NB4 (cell line): ENCODE measurements at places on chromosomes 2 and 18.

DNA sequence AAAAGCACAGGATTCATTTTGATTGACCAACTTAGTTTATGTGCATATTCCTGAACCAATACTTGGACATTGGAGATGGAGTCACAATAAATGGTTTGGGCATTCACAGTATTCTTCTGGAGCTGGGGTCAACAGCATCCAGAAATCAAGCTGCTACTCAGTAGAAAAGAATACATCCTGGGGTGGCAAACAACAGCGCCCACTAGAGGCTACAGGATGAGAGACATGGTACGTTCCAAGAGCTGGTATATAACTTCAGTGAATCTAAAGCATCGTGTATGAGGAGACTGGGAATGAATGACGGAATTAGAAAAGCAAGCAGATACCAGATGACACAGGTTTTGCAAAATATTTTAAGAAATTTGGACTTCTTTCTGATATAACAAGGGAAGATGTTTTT is 142.9 kb upstream of the FIGN start:
- DNase-seq: peak; percentile 59

- no peak for DNase-seq
These were observed 114.3 kb upstream of the MGAT5 start for GRCh38 chr2:134139611-134140010.

GRCh38 chr2:141554810-141555209 is 576.0 kb downstream of the LRP1B start:
- peak; percentile 81 for DNase-seq

DNA sequence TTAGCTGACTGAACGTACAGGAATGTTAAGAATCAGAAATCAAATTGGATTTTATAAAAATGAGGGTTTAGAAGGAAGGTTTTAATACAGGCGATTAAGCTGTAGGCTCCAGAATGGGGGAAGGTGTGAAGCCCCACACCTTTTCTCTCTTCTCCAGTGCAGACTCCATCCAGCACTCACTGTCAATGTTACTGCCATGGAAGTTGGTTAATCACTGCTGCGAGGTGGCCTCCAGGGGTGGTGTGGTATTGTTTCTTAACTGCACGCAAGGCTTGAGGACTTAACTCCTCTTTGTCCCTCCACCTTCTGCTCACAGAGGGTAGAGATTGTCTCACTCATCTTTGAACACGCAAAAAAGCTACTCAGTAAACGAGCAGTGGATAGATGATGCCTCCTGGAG is 26.9 kb upstream of the YWHAQ start:
- DNase-seq: peak; percentile 39

- DNase-seq: peak; percentile 89
These were observed 27.2 kb upstream of the EML4 start for GRCh38 chr2:42141687-42142546.

GRCh38 chr18:80034852-80035406 is 695 bp downstream of the RBFA start:
- DNase-seq: peak; percentile 25

DNA sequence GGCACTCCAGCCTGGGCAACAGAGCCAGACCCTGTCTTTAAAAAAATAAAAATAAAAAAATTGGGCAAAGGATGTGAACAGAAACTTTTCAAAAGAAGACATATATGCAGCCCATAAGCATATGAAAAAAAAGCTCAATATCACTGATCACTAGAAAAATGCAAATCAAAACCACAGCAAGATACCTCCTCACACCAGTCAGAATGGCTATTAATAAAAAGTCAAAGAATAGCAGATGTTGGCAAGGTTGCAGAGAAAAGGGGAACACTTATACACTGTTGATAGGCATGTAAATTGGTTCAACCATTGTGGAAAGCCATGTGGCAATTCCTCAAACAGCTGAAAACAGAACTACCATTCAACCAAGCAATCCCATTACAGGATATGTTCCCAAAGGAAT is 204.1 kb upstream of the SRD5A2 start:
- no peak for DNase-seq

DNA sequence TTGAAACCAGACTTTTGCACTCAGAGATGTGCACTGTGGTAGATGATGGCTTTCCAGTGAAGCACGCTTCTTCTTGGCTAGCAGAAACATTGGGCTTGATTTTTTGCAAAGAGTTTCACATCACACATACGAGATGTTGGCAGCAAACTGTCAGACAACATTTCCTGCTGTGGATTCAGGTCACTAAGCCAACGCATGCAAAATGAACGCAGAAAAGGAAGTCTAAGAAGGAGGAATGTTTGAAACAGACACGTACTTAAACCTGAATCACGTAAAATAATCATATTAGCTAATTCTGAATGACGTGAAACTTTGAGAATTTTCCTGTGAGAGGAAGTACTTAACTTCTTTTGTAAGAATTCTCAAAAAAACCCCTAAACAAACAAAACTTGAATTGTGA is 88.1 kb downstream of the EPB41L3 start:
- DNase-seq: no peak

- no peak for DNase-seq
These were observed 16.1 kb downstream of the MOCOS start for GRCh38 chr18:36203360-36203895.

- DNase-seq: no peak
These were observed 44.2 kb upstream of the ARL5A start for GRCh38 chr2:151872463-151872862.

DNA sequence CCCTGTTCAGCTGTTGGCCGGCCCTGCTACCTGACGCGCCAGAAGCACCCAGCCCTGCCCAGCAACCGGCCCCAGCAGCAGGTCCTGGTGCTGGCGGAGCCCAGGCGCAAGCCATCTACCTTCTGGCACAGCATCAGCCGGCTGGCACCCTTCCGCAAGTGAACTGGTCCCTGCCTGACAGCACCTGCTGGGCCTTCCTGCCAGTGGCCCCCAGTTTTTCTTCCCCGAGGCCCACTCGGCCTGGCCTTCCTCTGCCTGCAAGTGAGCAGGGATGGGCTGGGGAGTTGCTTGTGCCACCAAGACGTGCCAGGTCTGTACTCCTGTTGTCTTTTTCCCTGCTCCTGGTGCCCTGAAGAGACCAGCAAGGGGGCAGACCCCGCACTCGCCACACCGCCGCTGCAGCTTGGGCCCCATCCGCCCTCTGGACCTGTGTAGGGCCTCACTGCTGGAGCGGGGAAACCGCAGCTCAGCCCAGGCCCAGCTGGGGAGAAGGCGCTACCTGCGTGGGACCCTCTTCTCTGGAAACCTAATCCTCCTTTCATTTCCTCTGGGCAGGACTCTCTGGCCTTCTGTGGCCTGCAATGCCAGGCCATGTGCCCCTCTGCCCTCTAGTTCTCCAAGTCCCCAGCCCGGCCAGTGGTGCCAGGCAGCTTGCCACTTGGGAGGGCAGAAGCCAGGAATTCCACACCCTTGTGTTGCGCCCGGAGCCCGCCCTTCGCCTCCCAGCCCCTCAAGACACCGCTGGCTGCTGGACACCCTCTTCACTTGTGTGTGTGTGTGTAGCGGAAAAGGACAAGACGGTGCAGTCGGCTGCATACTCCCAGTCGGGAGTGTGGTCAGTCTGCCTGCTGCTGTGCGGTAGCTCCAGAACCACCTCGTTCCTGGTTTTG is 47.0 kb downstream of the FAM168B start:
- DNase-seq: no peak

- DNase-seq: no peak
These were observed 189.1 kb downstream of the FSHR start for GRCh38 chr2:48965204-48965603.

GRCh38 chr2:73032702-73033097 is 38.8 kb downstream of the SFXN5 start:
- DNase-seq: no peak

DNA sequence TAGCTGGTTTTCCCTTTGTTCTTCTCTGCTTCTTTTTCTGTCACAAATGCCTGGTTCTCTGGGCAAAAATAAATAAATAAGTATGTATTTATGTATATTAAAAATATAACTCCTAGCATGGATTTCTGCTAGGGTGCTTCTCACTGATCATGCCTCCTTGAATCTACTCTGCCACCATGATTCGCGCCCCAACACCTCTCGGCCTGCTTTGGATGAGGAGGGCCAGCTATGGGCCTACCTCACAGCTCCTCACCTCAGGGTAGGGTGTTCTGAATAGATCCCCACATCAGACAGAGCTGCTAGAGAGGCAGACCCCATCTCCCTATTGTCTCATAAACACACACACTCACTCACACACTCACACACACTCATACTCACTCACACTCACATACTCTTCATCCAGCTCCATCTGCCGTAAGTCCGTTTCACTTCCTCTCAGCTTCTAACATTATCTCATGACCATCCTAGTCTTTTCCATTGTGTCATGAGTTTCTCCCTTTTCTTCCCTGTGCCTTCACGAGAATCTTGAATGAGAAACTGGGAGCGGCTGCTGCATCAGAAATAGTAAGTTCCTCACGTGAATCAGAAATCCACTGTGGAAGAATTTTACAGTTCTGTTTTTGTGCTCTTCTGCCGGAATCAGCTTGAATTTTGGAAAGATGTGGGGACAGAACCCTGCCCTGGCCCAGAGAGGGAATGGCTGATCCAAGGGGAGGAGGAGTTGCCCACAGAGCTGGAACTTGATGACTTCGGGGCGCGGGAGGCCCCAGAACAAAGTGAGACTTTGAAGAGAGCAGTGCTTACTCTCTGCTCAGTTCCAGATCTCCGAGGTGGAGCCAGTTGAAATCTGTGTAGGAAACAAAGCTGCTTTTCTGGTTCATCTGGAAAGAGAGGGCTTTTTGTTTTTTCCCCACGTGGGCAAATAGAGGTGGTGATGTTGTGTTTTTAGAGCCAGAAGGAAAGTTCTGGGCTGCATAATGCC is 20.9 kb downstream of the ANXA4 start:
- no peak for DNase-seq
